DMS153 (cell line): ENCODE measurements at places on chromosomes 11 and 22.

DNA sequence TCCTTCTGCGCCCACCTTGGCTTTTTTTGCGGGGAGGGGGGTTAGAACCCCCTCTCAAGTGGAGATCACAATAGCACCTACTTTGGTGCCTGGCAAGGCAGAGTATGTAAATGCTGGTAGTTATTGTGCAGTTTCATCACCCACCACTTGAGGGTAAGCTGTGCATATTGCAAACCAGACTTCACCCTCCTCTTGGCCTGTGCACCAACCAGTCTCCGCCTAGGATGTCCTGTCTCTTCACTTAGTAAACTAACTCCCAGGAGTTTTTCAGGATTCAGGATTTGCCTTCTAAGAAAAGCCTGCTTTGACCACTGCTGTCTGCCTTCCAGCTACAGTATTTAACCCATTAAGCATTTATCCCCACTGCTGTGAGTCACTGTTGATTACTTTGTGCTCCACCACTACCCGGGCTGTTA is 2.0 kb upstream of the UBXN1 start:
- peak; percentile 38 for DNase-seq

GRCh38 chr11:60951904-60952741 is at the start of gene SLC15A3:
SLC15A3 (minus strand) TSS chr11:60952176; CDS start chr11:60951551, 625 bp downstream.
- no peak for DNase-seq

DNA sequence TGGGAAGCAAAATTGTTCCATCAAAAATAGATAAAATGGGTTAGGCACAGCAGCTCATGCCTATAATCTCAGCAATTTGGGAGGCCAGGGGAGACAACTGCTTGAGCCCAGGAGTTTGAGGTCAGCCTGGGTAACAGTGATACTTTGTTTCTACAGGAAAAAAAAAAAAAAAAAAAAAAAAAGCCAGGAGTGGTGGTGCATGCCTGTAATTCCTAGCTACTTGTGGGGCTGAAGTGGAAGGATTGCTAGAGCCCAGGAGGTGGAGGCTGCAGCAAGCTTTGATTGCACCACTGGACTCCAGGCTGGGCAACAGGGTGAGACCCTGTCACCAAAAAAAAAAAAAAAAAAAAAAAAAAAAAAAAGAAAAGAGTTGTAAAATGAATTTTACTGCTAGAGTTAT is 49.6 kb downstream of the KIF18A start:
- DNase-seq, result no peak

DNA sequence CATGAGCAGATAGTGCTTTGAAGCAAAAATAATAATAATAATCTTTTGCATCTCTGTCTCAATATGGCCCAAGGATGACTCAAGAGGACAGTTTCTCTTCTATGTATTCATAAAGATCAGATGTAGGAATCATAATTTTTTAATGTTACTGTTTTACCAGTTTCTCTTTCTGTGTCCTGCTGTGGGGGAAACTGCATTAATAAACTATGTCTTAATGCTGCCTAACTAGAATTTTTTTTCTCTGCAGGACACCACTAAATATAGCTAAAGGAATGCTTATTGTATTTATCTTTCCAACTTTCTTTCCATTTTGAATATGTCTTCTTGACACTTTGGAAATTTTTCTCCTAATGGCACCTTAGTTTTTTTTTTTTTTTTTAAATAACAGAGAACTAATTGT is 6.5 kb downstream of the FJX1 start:
- no peak for DNase-seq

GRCh38 chr11:94417386-94417987 is 16.3 kb upstream of the GPR83 start:
- DNase-seq, result no peak

- DNase-seq, result no peak
Observed at GRCh38 chr22:36015811-36016529, 12.7 kb downstream of the RBFOX2 start.
